ENCODE measurements at places on chromosomes 7 and 10. TPM values are rescaled to one million over a fixed set of nuclear protein-coding genes. Genes with fewer than 3 reads are reported as not detected.

The SERPINE1 gene
- 1,697 TPM for total RNA-seq

DNA sequence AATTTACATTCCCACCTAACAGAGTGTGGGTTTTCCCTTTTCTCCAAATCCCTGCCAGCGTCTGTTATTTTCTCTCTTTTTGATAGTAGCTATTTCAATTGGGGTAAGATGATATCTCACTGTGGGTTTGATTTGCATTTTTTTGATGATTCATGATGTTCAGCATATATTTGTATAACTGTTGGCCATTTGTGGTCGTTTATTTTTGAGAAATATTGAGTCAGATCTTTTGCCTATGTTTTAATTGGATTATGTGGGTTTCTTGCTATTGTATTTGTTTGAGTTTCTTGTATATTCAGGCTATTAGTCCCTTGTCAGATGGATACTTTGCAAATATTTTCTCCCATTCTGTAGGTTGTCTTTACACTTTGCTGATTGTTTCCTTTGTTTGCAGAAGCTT lies 193.8 kb downstream of the ABCA13 start:
- no peaks in the 10 kb centered on the region for H3K36me3 ChIP-seq
- H3K4me1 ChIP-seq, result peaks cover 6% of the 10 kb centered on the region
- peaks cover 5% of the 10 kb centered on the region for H3K27me3 ChIP-seq
- H3K27ac ChIP-seq, result no peak overlapping the region

- no peak for DNase-seq
- peak overlapping the region; percentile 49 for H3K27ac ChIP-seq
- no peaks in the 10 kb centered on the region for H3K27me3 ChIP-seq
- H3K4me3 ChIP-seq, result no peak overlapping the region
These were observed 1111.8 kb upstream of the C7orf33 start for GRCh38 chr7:147478796-147479195.

DNA sequence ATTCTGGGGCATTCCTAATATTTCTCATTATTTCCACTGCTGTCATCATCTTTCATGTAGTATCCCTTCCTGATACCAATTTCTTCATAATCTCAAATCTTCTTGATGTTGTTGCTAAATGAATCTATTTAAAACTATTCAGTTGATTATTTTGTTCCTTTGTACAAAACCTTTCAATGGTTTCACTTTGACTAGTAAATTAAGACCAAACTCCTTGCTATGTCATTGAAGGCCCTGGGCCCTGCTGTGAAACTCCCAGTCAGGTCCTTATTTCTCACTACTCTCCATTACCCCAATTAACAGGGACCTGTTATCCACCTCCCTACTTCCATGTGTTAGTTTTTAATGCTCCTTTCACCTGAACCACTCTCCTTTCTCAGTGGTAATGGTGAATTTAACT lies 97.0 kb downstream of the CTTNBP2 start:
- H3K27ac ChIP-seq, result no peak overlapping the region
- H3K4me1 ChIP-seq, result no peaks in the 10 kb centered on the region
- no peaks in the 10 kb centered on the region for H3K36me3 ChIP-seq
- no peaks in the 10 kb centered on the region for H3K27me3 ChIP-seq

DNA sequence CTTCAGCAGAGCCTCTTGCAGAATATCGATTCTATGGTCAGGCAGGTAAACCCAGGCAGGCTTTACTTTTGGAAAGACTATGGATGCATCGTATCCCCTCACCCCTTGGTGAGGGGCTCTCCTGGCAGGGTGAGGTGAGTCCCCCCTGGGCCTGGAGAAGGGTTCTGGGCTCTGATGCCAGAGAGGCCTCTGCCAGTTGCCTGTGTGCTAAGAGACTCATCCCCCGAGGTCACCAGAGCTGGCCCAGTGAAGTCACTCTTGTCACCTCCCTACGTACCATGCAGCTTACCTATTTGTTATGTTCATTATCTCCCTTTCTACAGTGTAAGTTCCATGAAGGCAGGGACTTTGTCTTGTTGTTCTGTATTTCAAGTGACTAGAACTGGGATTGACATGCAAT lies 51.3 kb downstream of the TSPAN15 start:
- H3K27ac ChIP-seq, result no peak overlapping the region
- peaks cover 24% of the 10 kb centered on the region for H3K4me1 ChIP-seq
- no peaks in the 10 kb centered on the region for H3K36me3 ChIP-seq
- no peak for DNase-seq

DNA sequence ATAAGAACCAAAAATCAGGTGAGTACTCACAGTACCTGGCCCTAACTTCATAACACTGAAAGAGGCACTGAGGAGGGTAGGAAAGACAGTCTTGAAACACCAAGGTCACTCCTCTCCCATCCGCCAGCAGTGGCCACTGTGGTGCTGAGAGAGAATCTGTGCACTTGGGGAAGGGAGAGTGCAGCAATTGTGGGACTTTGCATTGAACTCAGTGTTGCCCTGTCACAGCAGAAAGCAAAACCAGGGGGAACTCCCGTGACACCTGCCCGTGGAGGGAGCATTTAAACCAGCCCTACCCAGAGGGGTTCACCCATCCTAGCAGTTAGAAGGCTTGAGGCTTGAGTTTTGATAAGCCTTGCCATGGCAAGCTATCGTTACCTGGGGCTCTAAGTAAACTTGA lies 35.2 kb upstream of the MAP3K8 start:
- DNase-seq, result no peak
- H3K27me3 ChIP-seq, result peaks cover 45% of the 10 kb centered on the region
- H3K36me3 ChIP-seq, result no peaks in the 10 kb centered on the region
- no peak overlapping the region for H3K4me3 ChIP-seq

DNA sequence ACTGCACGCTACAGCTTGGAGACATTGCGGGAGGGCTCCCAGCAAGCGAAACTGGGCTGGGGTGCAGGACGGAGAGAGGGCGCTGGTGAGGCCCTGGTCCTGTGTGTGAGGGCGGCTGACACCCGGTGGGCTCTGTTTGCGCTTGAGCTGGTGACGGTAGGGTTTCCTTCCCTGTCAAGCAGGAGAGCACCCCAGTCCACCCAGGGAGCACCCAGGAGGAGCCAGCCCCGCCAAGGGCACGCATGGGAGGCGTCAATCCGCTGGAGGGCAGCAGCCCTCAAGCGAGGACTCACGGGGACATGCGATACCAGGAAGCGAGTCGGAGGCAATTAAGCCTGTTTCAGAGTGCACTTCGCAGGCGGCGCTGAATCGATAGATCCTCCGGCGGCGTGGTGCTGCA lies 109.4 kb downstream of the MAD1L1 start:
- no peak overlapping the region for H3K4me3 ChIP-seq
- no peaks in the 10 kb centered on the region for H3K27me3 ChIP-seq
- H3K4me1 ChIP-seq, result no peaks in the 10 kb centered on the region
- no peak overlapping the region for H3K27ac ChIP-seq
- DNase-seq, result no peak
- no peaks in the 10 kb centered on the region for H3K36me3 ChIP-seq

Measured in HFFc6 (cell line).